ENCODE measurements at places on chromosomes 16 and 17.

DNA sequence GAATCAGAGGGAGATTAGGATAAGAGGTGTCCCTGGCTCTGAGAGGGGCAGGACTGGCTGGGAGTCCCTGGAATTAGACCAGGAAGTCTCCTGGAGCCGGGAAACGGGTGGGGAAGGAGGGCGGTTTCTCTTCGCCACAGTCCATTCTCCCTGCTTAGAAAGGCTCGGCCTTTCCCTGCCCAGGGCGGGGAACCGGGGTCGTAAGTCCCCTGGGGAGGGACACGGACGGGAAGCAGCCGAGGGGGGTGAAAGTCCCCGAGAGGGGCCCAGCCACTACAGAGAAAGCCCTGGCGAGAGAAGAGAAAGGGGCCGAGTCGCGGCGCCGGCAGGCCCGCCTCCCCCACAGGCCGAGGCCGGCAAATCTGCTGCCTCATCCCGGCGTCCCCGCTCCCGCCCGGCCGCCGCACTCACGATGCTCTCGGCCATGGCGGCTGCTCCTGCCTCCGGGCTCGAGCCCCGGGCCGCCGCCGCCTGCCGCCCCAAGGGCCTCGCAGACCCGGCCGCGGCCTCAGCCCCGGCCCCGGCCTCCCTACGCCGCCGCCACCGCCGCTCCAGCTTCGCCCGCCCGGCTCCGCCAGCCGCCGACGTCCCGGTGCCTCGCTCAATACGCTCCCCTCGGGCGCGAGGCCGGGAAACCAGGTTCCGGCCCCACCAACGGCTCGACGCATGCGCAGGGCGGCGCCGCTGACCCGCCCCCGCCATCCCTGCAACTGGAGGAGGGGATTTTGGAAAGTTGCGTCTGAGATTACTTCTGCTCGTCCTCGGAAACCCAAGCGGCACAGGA, at the start of the genes NPLOC4 and TSPAN10:
NPLOC4 (minus strand) TSS at position 608 of the 784 bp plus-strand sequence; CDS start at position 426, 182 bp downstream.
TSPAN10 (plus strand) TSS at position 692 of the 784 bp plus-strand sequence. CDS start 5,217 bp downstream, outside the sequence.
- DNase-seq, result peak; percentile 85

GRCh38 chr17:76397687-76398522, 13.5 kb downstream of the SPHK1 start:
- peak; percentile 65 for DNase-seq

DNA sequence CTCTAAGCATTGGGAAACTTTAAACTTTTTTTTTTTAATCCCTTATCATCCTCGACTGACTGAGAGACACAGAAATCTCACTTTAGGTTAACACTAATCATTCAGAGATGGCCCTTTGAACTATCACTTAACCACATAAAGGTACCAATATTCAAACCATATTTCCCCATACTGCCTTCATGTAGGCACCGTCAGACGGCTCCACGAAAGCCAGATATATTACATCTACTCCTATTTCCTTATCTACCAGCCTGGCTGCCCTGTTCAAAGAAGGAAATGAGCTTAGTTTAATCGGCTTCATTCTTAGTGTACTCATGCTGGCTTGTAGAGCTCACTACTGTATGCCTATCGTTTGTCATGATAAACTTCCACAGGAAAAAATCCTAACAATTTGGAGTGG, 270.9 kb downstream of the CEP112 start:
- DNase-seq, result no peak

GRCh38 chr17:39177256-39177655, 11.3 kb upstream of the ARL5C start:
- no peak for DNase-seq

DNA sequence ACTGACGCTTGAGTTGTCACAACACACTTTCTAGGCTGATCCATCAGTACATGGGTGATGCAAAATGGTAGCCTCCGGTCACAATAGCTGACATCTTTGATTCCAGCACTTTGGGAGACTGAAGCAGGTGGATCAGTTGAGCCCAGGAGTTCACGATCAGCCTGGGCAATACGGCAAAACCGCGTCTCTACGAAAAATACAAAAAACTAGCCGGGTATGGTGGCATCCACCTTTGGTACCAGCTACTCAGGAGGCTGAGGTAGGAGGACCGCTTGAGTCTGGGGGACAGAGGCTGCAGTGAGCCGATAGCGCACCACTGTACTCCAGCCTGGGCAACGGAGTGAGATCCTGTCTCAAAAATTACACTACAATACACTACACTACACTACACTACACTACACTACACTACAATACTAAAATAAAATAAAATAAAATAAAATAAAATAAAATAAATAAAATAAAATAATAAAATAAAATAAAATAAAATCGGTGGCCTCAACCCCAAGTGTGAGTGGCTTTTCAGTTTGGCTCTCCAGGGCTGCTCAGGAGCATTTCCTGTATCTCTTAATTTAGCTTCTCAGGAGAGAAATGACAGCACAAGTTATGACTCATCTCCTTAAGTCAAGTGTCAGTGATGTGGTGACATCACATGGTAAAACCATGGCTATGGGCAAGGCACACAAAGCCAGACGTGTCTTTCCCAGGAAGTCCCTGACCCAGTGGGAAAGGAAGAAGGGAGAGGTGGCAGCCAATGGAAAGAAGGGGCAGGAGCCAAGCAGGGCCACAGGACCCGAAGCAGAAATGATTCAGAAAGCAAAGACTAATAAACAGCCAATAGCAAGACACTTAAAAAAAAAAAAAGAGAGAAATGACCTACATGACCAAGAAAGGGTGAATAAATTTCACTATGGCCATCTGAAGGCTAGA, 75.3 kb upstream of the TBC1D3K start:
- no peak for DNase-seq

DNA sequence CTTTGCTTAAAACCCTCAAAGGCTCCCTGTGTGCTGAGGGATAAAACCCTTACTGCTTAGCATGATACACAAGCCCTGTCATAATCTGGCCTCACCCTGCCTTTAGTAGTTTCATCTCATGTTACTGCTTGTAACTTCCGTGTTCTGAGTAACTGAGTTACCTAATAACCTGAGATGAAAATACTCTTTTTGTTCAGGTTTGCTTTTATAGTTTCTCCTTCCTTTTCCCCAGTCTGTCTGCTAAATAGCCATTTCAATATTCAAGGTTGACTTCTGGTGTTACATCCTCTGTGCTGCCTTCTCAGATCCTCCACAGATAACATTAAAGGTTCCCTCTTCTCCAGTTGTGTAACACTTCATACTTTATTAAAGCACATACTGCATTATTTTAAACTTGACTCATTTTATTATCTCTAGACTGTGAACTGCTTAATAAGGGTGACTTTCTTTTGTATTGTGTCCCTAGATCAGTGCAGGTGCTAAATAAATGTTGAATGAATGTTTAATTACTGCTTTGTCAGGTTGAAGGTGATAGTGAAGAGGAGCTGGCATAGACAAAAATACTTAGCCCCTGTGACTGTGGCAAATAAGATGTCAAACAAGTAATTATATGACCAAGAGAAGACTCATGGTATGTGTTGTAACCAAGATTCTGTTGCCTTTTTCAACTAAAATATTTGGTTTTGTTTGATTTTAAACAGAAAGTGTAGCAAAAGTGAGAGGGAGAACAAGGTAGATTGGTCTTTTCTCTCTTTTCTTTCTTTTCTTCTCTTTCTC, 47.8 kb downstream of the NFAT5 start:
- DNase-seq, result no peak

GRCh38 chr16:11572301-11572995, 14.3 kb downstream of the LITAF start:
- DNase-seq, result no peak

- DNase-seq, result no peak
Measured at GRCh38 chr16:27410761-27411160, 8.8 kb downstream of the IL21R start.

GRCh38 chr16:27498031-27498825, 51.5 kb downstream of the GTF3C1 start:
- no peak for DNase-seq

DNA sequence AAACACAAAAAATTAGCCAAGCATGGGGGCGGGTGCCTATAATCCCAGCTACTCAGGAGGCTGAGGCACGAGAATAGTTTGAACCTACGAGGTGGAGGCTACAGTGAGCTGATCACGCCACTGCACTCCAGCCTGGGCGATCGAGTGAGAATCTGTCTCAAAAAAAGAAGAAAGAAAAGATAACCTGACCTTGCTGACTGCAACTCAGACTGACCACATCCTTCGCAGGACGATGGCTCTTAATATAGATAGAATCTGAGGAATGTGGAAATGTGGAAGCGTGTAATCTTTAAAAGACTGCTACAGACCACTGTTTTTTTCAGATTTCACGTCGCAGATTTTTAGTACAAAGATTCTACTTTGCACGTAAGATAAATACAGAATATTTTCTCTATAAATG, 37.8 kb downstream of the KLHDC4 start:
- no peak for DNase-seq

DNA sequence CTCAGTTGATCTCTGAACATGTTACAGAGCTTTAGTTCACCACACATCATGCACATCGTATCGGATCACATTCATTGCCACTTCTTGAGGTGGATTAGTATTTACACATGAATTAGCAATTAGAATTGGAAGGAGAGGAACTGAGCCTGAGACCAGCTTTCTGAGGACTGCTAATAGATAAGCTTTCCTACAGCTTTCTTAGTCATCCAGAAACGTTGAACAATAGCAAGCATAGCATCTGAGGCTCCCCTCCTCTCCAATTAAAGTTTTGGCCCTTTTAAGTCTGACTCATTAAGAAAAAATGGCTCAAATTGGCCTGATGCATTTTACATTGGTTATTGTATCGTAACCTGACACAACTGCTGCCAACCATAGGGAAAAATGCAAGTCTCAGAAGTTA, 1130.4 kb downstream of the CDH8 start:
- DNase-seq, result no peak

- no peak for DNase-seq
Measured at GRCh38 chr17:75019146-75019545, 6.7 kb downstream of the MRPL58 start.

DNA sequence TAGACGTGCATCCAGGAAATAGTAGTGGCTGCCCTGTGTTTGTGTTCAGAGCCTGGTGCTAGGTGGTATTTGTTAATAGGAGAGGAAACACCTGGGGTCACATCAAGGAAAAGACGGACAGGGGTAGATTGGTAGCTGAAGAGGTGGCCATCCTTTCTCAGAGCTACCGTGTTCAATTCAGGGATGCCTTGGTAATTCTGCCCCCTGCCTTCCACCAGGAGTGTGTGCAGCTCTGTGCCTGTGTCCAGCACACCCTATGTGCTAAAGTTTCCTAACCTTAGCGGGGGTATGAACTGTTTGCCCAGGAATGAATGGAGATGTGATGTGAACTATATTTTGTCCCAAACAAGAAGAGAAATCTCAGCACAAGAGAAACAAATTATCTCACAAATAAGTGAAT, 174.1 kb upstream of the MPHOSPH6 start:
- no peak for DNase-seq

GRCh38 chr17:82321947-82322466, 4.6 kb upstream of the CD7 start:
- DNase-seq, result no peak

DNA sequence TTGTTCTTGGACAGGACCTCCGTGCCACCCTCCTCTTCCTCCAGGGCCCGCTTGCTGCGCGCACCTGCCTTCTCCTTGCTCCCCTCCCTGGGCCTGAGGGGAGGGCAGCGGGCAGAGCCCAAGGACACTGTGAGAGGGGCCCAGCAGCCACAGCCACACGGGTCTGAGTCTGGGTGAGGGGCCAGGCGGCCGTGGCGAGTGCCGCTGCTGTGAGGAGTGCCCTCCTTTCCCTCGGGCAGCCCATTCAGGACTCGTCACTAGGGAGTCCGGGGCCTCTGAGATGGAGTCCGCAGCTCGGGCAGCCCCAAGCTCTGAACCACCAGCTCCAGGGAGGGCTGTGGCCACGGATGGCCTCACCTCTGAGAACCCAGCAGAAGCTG, 5.6 kb downstream of the DUS1L start:
- no peak for DNase-seq

- DNase-seq, result no peak
Measured at GRCh38 chr17:60278237-60278636, 113.7 kb downstream of the USP32 start.

DNA sequence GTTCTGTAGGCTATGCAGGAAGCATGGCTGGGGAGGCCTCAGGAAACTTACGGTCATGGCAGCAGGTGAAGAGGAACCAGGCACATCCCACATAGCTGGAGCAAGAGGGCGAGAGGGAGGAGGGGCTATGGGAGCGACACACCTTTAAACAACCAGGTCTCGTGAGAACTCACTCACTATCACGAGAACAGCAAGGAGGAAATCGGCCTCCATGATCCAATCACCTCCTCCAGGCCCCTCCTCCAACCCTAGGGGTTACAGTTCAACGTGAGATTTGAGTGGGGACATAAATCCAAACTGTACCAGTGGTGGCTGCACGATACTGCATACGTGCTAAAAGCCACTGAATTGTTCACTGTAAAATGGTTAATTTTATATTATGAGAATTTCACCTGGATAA, 26.1 kb upstream of the ENPP7 start:
- DNase-seq, result no peak

DNA sequence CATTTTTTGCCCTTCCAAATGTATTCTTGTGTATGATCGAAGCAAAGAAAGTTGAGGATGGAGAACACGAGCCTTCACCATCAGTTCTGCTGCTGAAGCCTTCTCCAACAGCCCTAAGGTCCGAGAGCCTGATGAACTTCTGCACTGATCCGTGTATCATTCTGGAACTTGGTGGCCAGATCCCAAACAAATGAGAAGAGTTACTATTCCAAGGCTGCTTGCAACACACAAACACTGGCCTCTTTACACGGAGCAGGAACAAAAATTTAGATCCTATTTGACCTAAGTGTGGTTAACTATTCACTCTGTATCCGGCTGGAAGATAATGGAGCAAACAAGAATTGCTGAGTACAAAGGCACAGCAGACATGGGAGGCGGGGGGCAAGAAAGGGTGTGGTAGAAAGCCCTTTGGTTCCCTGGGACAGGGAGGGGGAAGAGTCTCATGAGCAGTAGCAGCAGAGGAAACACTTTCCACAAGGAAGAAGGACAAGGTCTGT, 282.9 kb downstream of the SOX9 start:
- DNase-seq, result no peak

DNA sequence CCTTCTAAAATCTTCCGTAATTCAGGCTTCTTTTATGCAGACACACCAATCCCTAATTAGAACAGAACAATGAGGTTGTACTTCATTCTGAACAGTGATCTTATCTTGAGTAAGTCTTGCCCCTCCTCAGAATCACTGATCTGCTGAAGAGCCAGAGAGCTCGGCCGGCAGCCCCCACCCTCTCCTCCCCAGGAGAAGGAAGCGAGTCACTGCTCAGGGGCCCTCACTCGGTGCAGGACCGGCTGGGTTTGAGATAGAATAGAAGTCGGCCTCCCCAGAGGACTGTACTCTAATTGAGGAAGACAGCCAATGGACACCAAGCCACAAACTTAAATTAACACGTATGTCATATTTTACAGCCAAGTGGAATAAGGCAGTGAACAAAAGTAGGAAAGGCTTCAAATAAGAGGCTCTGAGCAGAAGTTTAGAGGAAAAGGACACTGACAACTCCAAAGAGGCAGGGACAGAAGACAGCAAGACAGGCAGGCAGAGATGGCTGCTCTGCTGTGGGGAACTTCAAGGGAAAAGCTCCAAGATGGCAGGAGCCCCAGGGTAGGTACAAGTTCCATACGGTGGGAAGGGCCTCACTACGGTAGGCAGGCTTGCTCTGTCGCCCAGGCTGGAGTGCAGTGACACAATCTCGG, 18.6 kb downstream of the CREBBP start:
- no peak for DNase-seq

- no peak for DNase-seq
Measured at GRCh38 chr17:77869665-77870132, 88.8 kb upstream of the TNRC6C start.

Measured in anterior cingulate cortex (tissue), 58 donors.